NCI-H2029 treated with DMSO at 0.1 percent for 48 hours (cell line): ENCODE measurements at places on chromosomes 6 and 20.

GRCh38 chr20:50571466-50571865 is 61.3 kb downstream of the PTPN1 start:
- DNase-seq: no peak

DNA sequence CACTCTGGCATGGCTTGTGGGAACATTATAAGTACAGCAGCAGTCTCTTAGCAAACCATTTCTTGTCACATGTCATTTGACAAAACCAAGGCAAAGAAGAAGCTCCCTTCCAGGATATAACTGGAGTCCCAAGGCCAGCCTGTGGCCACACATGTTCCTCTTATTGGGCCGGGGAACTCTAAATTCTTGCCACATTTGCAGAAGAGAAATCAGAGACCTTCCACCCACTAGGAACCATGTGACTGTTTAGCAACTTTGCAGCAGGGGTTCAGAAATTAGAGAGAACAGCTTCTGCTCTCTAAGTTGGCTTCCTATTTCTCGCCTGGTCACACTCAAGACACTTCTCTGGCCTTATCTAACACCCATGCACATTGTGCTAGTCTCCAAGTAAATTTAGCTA is 20.4 kb upstream of the MEP1A start:
- DNase-seq: no peak

DNA sequence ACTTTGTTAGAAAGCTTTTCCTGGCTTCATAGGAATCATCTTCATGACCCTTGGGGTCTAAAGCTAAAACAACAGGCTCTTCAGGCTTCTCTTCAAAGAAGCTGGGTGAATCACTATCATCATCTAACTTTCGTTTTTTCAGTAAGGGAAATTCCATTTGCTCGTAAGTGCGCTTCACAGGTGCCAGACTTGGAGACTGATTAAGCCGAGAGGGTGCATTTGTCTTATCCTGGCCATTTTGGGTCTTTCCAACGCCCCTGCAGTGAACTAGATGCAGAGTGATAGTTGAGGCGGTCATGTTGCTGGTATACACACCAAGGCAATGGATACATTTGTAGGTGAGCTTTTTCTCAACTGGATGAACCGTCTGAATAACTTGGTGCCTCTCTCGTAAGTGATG is 38.8 kb downstream of the ADNP start:
- no peak for DNase-seq

GRCh38 chr6:125444006-125444923 is 142.5 kb upstream of the HDDC2 start:
- DNase-seq: no peak
